Activated naive CD8-positive, alpha-beta T cell treated with anti-CD3 and anti-CD28 coated beads, Interleukin-2, amount 10 ng/mL, durations not matched to agents 7 days and 5 days (primary cell): ENCODE measurements at places on chromosomes 7 and 10. TPM values are rescaled to one million over a fixed set of nuclear protein-coding genes. Genes with fewer than 3 reads are reported as not detected.

DNA sequence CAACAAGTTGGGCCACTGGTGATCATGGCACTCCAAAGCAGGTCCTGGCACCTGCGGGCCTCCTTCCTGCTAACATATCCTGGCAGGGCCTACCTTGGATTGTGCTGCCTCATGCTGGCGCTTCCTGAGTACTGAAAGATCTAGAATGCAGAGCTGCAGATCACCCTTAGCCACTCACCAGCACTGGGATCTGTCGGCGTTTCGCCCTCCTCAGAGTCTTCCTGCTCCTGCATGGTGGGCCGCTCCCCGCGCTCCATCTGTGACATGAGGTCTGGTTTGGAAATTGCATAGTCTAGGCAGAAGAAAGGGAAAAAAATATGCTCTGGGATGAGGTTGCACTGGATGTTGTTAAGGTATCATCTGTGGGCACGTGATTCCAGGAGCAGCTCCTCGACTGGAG lies 10.0 kb downstream of the ZNF777 start:
- H3K36me3 ChIP-seq: peaks cover 25% of the 10 kb centered on the region
- H3K27me3 ChIP-seq: no peaks in the 10 kb centered on the region
- no peak for DNase-seq
- H3K27ac ChIP-seq: no peak overlapping the region

DNA sequence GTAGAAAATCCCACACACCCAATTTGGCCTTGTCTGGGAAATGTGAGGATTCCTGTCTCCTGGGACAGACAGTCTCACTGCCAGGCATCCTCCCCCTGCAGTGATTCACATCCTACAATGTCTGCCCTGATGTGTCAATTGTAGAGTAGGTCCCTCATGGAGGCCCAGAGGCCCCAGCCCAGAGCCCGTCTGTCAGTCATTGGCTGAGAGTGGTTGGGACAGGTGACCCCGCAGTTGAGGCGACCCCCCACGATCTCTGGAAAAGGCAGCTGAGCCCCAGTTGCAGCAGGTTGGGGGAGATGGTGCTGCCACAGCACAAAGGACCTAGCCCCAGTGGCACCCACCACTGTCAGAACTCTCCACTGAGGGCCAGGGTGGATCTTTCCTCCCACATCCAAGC lies 84.3 kb upstream of the INSIG1 start:
- H3K27ac ChIP-seq: no peak overlapping the region
- H3K27me3 ChIP-seq: peaks cover 2% of the 10 kb centered on the region
- no peaks in the 10 kb centered on the region for H3K36me3 ChIP-seq
- H3K4me3 ChIP-seq: no peak overlapping the region

DNA sequence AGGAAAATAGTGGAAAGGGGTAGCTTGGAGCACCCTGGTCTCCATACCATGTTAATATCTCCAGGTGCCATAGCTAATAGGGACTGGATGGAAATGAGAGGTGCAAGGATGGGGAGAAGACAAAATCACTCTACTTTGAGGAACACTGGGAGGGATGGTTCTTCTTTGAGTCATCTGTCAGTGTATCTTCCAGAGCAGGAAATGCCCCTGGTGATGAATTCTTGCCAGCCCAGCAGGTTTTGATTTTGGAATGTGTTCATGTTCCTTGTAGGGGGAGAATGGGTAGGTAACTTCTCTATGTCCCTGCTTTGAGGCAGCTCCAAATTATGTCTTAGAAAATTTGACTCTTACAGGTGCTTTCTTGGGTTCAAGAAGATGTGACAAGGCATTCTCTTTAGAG lies 177.0 kb upstream of the GLI3 start:
- no peak overlapping the region for H3K27ac ChIP-seq
- no peaks in the 10 kb centered on the region for H3K36me3 ChIP-seq
- no peak for DNase-seq
- H3K27me3 ChIP-seq: no peaks in the 10 kb centered on the region
- H3K4me3 ChIP-seq: no peak overlapping the region
- H3K4me1 ChIP-seq: no peaks in the 10 kb centered on the region

DNA sequence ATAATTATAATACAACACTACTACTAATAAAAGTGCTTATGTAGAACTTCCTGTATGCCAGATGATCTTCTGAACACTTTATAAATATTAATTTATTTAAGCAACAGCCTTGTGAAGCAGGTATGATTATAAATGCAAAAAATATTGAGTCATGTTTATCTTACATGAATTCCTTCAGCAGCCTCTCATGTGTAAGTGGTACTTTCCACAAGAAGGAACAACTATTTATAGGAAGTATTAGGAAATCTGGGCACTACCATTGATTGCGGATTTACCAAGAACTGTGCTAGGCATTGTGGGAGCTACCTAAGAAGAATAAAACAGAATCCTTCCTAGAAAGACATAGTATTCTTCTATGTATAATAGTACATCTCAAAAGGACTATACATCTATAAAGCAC lies 10.7 kb upstream of the STEAP4 start:
- no peaks in the 10 kb centered on the region for H3K4me1 ChIP-seq
- no peak overlapping the region for H3K4me3 ChIP-seq
- H3K27me3 ChIP-seq: peaks cover 16% of the 10 kb centered on the region
- DNase-seq: no peak
- H3K27ac ChIP-seq: no peak overlapping the region

DNA sequence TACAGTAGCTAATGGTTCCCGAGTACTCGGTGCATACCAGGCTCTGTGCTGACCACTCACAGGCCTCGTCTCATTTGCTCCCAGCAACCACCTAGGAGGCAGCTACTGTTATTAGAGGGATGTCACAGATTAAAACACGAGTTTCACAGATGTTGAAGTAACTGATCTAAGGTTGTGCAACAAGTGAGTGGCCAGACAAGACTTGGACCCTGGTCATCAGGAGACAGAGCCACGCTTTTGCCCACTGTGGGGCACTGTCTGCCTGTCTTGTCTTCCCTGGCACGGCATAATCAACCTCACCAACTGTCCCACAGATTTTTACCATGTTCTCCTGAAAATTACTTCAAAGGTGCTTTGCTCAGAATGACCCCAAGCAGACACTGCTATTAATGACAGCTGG lies 111.6 kb upstream of the HABP2 start:
- H3K27ac ChIP-seq: no peak overlapping the region
- no peak for DNase-seq
- no peak overlapping the region for H3K4me3 ChIP-seq

DNA sequence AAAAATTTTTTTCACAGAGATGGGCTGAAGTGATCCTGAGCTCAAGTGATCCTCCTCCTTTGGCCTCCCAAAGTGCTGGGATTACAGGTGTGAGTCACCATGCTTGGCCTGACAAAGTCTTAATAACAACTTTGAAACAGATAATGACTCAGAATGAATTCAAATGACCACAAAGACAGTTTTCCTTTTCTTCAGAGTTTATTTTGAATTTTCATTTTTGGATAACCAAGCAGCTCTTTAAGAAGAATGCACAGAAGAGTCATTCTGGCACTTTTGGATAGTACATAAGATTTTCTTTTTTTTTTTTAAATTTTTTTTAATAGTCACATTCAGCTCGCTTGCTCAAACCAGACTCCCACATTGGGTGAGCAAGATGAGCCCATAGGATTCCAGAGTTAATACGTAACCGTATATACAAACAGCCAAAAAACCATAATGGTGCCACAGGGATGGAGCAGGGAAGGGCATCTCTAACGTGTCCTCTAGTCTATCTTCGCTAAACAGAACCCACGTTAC lies 43.0 kb upstream of the NMT2 start:
- H3K27me3 ChIP-seq: no peaks in the 10 kb centered on the region
- H3K27ac ChIP-seq: no peak overlapping the region
- peaks cover 10% of the 10 kb centered on the region for H3K36me3 ChIP-seq
- DNase-seq: no peak
- peaks cover 40% of the 10 kb centered on the region for H3K4me1 ChIP-seq
- H3K4me3 ChIP-seq: no peak overlapping the region

- H3K4me1 ChIP-seq: peaks cover 14% of the 10 kb centered on the region
- DNase-seq: no peak
- H3K4me3 ChIP-seq: no peak overlapping the region
- H3K36me3 ChIP-seq: no peaks in the 10 kb centered on the region
- no peak overlapping the region for H3K27ac ChIP-seq
Observed at GRCh38 chr10:69458430-69459100, 7.3 kb downstream of the TSPAN15 start.

DNA sequence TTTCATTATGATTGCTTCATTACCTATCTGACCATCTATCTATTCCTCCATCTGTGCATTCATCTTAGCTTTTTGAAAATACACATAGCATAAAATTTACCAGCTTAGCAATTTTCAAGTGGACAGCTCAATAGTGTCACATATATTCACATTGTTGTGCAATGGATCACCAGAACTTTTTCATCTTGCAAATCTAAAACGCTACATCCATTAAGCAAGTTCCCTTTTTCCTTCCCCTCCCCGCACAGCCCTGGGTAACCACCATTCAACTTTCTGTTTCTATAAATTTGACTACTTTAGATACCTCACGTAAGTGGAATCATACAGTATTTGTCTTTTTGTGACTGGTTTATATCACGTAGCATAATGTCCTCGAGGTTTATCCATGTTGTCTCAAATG lies 78.0 kb upstream of the ADRB1 start:
- peaks cover 8% of the 10 kb centered on the region for H3K27me3 ChIP-seq
- H3K36me3 ChIP-seq: peaks cover 5% of the 10 kb centered on the region
- H3K27ac ChIP-seq: no peak overlapping the region
- peaks cover 16% of the 10 kb centered on the region for H3K4me1 ChIP-seq
- DNase-seq: no peak

- no peak overlapping the region for H3K4me3 ChIP-seq
- no peak for DNase-seq
- H3K4me1 ChIP-seq: peaks cover 29% of the 10 kb centered on the region
- no peak overlapping the region for H3K27ac ChIP-seq
- H3K27me3 ChIP-seq: no peaks in the 10 kb centered on the region
- peaks cover 13% of the 10 kb centered on the region for H3K36me3 ChIP-seq
Observed at GRCh38 chr7:151346470-151346769, 4.8 kb downstream of the NUB1 start.

DNA sequence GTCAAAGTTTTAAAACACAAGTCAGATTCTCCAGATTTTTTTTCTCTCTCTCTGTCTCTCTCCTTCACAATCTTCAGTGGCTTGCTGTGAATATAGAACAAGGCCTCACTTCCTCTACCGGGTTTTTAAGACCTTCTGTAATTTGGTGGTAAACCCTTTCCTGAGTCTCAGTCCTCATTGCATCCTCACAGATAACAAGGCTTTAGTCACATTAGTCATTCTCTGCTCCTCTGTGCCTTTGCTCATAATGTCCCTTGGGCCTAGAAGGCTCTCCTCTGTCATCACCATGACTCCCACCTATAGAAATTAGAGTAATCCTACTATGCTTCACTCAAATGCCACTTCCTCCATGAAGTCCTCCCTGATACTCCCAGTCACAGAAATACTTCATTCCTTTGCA lies 172.7 kb upstream of the HPS1 start:
- peak overlapping the region; percentile 10 for H3K27ac ChIP-seq
- no peak overlapping the region for H3K4me3 ChIP-seq
- no peak for DNase-seq
- H3K27me3 ChIP-seq: peaks cover 11% of the 10 kb centered on the region

GRCh38 chr7:28954471-28954870 lies 3.7 kb downstream of the TRIL start:
- H3K27ac ChIP-seq: no peak overlapping the region
- peaks cover 56% of the 10 kb centered on the region for H3K27me3 ChIP-seq
- H3K36me3 ChIP-seq: peaks cover 2% of the 10 kb centered on the region
- H3K4me1 ChIP-seq: peaks cover 6% of the 10 kb centered on the region
- DNase-seq: no peak

DNA sequence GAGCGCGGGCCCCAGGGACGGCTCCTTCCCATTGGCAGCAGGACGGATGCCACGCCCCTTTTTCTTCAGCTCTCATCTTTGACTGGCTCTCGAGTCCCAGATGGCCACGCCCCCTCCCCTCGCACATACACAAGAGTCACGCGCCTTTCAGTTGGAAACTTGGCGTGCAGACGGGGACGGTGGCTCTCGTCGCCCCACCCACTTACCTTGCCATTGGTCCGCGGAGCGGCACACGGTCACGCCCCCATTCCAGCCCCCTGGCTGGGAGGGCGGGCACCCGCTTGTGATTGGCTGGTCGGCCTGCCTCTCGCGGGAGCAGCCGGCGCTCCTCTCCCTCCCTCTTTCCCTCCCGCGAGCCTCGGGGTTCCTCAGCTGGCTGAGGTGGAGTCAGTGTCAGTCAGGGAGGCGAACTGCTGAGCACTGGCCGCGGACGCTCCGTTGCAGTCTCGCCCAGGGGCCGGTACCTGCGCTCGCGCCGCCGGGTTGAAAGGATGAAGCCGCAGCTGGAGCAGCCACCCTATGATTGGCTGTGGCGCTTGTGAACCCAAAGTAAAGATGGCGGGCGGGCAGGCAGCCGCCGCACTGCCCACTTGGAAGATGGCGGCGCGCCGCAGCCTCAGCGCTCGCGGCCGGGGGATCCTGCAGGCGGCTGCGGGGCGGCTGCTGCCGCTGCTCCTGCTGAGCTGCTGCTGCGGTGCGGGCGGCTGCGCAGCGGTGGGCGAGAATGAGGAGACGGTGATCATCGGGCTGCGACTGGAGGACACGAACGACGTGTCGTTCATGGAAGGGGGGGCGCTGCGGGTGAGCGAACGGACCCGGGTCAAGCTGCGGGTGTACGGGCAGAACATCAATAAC lies at the start of gene CNNM2:
Gene CNNM2 (plus strand): TSS at position 333 of the 855 bp plus-strand sequence. CDS start 187 bp downstream, at position 520.
- H3K4me1 ChIP-seq: peaks cover 53% of the 10 kb centered on the region
- DNase-seq: peak; percentile 98
- peaks cover 15% of the 10 kb centered on the region for H3K36me3 ChIP-seq
- H3K27me3 ChIP-seq: peaks cover 2% of the 10 kb centered on the region
- peak within 1 kb of the TSS; percentile 92 for H3K4me3 ChIP-seq
- H3K27ac ChIP-seq: peak within 1 kb of the TSS; percentile 93

UNCX gene
- not detected for total RNA-seq

HOXA4 gene
- 0.53 TPM for total RNA-seq

CHRM2 gene
- total RNA-seq: not detected

TUBAL3 gene
- total RNA-seq: not detected

PVRIG gene
- total RNA-seq: 86.1 TPM

ZNF727 gene
- 0.22 TPM for total RNA-seq

CDNF gene
- 0.82 TPM for total RNA-seq

TRPV5 gene
- not detected for total RNA-seq
